ENCODE measurements at places on chromosomes 7 and 10. TPM values are rescaled to one million over a fixed set of nuclear protein-coding genes. Genes with fewer than 3 reads are reported as not detected.

DNA sequence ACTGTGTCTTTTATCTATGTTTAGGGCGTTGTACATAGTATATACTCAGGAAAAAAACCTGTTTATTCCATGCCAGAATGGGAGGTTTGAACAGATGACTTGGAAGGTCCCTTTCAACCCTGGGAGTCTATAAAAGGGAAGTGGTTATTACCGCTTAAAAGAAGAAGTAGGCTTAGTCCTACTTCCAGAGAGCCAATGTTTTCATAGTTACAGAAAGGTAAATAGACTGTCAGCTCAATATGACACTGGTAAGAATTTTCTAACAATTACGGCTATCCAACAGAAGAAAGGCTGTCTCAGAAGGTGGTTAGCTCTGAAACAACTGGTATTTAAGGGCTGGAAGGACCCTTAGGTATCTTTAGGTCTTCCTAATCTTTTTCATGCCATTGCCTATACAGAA lies 1.1 kb upstream of the TFAM start:
- DNase-seq = no peak

GRCh38 chr7:50721661-50722259 lies 60.9 kb downstream of the GRB10 start:
- no peak for DNase-seq

Gene SHH
- not detected for total RNA-seq

Gene CYP26C1
- total RNA-seq = not detected

DNA sequence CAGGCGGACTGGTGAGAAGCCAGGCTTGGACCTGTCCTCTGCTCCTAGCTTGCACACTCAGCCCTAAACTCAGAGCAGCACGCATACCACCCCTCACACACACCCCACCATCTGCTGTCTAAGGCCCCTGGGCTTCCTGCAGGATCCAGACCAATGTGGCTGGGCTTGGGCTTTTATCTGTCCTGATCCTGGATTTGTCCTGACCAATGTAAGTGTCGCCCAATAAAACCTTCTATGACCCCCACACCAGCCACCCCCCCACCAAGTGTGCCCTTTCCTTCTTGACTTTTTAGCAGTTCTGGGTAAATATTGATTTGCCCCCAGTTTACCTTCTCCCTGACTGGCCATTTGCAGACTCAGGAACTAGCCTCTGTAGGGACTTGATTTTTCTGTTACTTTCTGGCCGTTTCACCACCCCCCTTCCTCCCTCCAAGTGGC lies 1.7 kb upstream of the HOXA13 start:
- no peak for DNase-seq

DNA sequence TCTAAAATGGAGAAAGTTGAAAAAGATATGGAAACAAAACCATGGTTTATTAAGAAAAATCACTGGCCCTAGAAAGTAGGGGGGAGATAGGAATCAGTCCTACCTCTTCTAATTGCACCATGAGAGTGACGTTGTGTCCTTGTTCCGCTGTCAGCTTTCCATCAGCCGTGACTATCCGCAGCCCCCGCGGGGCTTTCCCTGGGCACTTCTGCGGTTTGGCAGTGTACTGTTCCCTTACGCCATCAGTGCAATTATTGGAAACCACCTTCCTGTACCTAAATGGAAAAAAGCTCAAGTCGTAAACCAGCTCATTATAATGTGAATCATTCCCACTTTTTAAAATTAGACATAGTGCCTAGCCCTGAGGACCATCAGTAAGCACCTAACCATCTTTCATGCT lies 512.2 kb downstream of the SORCS1 start:
- no peak for DNase-seq

- DNase-seq = peak; percentile 26
Measured at GRCh38 chr7:140230516-140230860, 53.7 kb upstream of the KDM7A start.

Gene SPOCK2
- 2.6 TPM for total RNA-seq

GRCh38 chr7:85068799-85069198 lies 118.1 kb downstream of the SEMA3D start:
- no peak for DNase-seq

- DNase-seq = no peak
Measured at GRCh38 chr7:69631131-69631530, 32.9 kb downstream of the AUTS2 start.

DNA sequence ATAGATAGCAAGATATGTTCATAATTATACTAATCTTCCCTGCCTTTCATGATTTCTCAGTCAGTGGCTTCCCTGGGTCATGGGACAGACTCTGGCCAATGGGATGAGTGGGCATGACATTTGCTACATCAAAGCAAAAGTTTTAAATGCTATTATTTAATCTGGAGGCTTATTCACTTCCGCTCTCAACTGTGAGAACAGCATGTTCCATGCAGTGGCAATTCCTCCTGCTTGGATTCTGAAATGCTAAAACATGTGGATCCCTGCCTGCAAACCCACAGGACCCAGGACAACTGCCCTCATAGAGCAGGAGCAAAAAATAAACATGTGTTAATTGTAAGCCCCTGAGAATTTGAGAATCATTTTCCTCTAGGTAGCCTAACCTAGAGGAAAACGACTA lies 1412.4 kb upstream of the CELF2 start:
- DNase-seq = no peak

GRCh38 chr7:2903682-2904162 lies 59.6 kb upstream of the GNA12 start:
- DNase-seq = no peak

DNA sequence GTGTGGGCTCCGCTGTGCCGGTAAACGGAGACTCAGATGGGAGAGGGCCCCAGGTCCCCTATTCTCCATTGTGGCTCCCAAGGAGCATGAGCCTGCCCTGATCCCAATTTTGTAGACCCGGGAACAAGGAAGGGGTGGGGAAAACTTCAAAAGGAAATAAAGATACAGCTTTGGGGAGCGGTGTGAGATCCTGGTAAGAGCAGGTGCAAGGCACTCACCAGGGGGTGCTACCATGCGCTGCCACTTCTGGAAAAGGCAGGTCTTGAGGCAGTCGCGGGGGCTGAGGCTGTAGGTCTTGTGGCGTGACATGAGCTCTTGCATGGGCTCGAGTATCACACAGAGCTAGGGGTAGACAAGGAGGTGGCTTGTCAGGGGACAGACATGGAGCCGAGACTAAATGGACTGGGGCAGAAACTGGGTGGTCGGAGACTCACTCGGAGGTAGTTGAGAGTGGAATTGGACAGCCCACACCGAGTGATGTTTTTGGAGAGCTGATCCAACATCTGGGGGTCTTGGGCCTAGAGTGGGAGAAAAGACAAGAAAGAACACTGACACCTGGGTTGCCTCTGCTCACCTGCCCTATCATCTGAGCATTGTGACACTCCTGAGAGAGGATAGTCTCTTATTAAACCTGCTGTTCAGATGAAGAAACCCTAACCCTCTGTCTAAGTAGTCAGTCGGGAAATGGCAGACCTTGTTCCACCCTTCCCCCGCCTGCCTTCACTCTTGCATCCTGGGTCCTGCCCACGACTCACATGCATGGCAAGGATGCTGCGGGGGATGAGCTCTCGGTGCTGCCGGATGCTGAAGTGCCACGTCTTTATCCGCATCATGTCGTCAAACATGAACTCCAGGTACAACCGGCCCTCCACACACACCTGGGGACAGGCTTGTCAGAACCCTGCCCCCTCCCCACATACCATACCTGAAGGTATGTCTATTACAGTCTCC lies 10.7 kb downstream of the LDB1 start:
- no peak for DNase-seq

Gene EGR2
- total RNA-seq = 5.7 TPM

DNA sequence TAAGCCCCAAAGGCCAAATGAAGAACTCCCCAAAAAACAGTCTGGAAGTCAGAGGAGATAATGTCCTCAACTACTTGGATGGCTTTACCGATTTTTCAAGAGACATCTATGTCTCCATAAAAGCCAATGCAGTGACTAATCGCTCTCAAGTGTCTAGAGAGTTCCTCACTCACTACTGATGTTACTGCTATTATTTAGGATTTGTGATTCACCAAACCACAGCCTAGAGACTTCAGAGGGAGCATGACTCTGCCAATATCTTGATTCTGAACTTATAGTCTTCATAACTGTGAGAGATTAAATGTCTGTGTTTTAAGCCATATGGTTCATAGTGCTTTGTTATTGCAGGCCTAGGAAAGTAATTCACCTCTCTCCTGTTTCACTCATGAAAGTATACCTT lies 160.2 kb downstream of the IPMK start:
- DNase-seq = no peak

- DNase-seq = no peak
Measured at GRCh38 chr10:75865413-75866299, 434.2 kb downstream of the LRMDA start.

GRCh38 chr7:71665716-71666115 lies 533.8 kb downstream of the GALNT17 start:
- DNase-seq = no peak

DNA sequence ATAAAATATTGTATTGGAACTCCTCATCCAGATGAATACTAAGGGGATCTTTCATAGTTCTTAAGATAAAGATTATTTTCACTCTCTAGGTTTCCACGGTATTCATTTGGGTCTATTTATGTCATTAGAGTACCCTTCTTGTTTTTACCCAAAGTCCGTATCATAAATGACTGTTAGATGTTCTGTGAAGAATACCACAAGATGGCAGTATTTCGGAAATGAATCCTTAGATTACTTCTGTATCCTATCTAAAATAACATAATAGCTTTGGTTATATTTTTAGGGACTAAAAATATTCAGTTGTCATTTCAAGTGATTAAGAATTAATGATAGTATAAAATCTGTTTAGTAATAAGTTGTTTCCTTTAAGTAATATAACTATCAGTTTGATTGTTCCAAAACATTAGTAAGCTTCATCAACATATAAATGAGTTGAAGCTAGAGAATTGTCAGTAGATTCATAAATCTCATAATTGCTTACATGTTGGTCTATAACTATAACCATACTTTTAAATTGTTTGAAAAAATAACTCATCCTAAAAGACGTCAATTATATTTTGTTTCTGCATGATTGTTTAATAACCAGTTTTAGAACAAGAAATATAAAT lies 337.5 kb upstream of the KCND2 start:
- no peak for DNase-seq

Gene UBTD1
- total RNA-seq = 13.8 TPM

DNA sequence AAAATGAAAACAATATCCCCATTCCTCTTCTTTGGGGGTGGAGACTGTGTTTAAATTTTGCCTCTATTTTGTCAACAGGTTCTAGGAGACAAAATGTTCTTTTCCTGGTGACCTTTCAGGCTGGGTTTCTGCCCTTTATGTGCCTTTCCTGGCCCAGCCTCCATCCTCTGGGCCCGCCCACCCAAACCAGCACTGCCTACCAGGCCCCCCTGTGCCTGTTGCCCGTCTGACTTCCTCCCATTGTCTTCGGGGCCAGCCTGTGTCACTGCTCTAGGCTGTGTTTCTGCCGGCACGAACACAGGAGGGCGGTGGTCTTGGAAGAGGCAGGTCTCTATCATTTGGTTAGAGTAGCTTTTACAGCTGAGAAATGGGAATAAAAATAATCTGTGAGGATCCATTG lies 13.9 kb downstream of the TSPAN14 start:
- DNase-seq = peak; percentile 63

Gene RTKN2
- 0.12 TPM for total RNA-seq

GRCh38 chr10:132142396-132143161 lies 44.2 kb upstream of the DPYSL4 start:
- peak; percentile 75 for DNase-seq

Gene ST8SIA6
- 0.53 TPM for total RNA-seq

Gene TLX1
- total RNA-seq = not detected

- DNase-seq = no peak
Measured at GRCh38 chr10:126140746-126141273, 244.4 kb downstream of the FANK1 start.

Gene CYP2C19
- not detected for total RNA-seq
